Stimulated activated CD4-positive, alpha-beta T cell treated with anti-CD3 and anti-CD28 coated beads, Interleukin-1b, Interleukin-23, amount 100 ng/mL, for 4 hours (primary cell): ENCODE measurements at places on chromosomes 3 and 15.

- peak; percentile 56 for DNase-seq
Measured at GRCh38 chr15:65077981-65078352, 1.4 kb downstream of the KBTBD13 start.

GRCh38 chr3:31065765-31066164 lies 171.3 kb upstream of the GADL1 start:
- DNase-seq, result no peak

- DNase-seq, result no peak
Measured at GRCh38 chr3:139327861-139328260, 16.0 kb upstream of the MRPS22 start.

DNA sequence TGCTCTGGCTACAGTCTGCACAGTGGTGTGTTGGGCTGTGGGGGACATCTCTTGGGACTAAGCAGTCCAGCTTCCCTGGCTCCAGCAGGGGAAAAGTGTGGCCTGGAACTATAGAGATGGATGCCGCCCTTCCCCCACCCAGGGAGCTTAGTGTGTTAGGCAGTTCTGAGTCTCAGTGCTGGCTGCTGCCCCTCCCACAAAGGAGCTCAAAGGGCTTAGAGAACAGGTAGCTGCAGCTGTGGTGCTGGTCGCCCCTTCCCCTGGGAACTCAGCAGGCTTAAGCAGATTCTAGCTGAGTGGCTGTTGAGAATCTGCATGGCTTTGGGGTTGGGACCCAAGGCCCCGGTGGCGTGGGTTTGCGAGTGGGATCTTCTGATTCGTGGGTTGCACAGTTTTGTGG lies 190.8 kb downstream of the PDCD6IP start:
- DNase-seq, result no peak

DNA sequence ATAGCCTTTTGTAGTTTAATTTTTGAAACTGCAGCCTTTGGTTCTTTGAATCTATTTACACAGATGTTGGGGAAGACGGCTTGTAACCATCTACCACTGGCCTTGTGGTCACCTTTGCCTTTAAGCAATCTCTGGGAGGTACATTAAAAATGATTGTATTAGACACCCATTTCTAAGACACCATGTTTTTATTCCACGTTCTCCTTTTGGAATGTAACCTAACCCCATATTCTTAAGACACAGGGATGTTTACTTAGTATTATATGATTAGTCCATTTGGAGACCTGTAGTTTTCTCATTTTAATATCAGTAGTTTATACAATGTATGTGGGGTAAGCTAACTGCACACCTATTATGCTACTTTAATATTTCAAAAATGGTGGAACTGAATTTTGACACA lies 175.1 kb upstream of the PLSCR5 start:
- no peak for DNase-seq

DNA sequence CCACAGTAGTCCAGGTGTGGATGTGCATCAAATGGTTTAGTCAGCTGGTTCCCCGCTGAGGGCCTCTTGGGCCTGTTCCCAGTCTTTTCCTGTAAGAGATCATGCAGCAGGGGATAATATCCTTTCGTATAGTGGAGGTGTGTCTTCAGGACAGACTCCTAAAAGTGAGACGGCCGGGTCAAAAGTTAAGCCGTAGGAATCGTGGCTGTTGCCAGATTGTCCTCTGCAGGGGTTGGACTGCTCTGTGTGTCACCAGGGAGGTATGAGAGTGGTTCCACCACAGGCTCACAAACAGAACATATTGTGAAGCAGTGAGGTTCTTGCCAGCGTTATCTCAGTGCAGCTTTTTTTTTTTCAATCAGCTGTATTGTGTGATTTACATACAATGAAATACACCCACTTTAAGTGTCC lies 95.0 kb downstream of the VGLL4 start:
- no peak for DNase-seq

- DNase-seq, result no peak
Measured at GRCh38 chr15:51368751-51369450, 27.4 kb downstream of the GLDN start.

DNA sequence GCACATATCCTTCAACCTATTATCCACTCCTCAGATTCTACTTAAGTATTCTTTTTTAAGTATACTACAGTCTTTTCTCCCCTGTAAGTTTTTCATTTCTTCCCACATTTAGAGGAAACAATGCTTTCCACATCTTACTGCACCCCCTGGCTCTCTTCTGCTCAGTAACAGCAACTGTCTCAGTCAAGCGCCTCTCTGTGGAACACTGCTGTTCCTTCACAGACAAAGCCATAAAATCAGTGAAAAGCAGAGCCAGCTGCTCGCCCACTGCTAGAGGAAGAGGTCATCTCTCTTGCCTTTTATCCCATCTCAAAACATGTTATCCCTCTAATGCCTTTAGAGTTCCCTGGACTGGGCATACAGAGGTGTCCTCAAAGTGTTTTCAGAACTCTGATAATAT lies 24.8 kb downstream of the SERP1 start:
- DNase-seq, result no peak

DNA sequence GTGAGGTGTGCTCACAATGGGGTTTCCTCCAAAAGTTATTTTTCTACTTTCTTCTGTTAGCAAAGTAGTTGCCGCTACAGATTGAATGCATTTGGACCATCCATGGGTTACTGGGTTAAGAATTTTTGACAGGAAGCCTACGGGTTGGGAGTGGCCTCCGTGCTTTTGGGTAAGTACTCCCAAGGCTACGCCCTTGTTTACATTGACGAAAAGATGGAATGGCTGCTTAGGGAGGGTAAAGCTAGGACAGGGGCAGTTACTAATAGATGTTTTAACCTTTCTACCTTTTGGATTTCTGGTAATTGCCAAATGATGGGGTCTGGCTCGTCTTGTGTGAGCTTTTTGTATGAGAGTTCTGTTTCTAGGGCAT lies 20.4 kb upstream of the ATG7 start:
- DNase-seq, result no peak
